ENCODE measurements at places on chromosomes 6 and 20.
A peak's percentile ranks its signal among the peaks of the same experiment; 100 is the strongest.

DNA sequence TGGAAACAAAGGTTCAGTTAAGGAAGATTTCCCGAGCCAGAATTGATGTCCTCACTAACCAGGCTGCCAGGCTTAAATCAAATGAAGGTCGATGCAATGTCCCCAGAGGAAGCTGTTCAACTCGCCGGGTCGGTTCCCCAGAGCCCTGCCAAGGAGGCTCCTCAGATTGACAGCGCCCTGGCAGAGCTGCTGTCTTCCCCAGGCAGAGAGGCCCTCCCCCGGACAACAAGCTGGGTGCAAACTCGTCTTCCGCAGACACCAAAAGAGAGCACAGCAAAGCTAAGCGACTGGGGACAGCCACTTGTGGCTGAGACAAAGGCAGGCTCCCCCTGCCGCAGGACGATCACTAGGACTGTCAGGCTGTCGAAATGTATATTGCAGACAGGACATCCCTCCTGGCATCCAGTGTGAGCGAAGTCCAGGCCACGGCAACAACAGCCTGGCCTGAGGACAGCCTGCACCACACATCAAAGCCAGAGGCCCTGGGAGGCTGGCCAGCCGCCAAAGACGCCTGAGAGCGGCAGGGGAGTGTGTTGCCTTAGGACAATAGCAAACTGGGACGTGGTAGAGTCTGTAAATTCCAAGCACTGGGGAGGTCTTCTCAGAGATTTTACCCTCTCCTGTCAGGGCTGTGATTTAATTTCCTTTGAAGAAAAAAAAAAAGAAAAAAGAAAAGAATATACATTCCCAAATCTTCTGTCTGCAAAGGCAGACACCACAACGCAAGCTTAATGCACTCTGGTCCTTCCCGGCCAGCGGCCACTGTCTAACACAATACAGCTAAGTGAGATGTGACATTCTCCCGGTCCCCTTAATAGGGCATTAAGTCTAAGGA, 99.1 kb downstream of the HIVEP2 start:
- peak; percentile 56 for DNase-seq

DNA sequence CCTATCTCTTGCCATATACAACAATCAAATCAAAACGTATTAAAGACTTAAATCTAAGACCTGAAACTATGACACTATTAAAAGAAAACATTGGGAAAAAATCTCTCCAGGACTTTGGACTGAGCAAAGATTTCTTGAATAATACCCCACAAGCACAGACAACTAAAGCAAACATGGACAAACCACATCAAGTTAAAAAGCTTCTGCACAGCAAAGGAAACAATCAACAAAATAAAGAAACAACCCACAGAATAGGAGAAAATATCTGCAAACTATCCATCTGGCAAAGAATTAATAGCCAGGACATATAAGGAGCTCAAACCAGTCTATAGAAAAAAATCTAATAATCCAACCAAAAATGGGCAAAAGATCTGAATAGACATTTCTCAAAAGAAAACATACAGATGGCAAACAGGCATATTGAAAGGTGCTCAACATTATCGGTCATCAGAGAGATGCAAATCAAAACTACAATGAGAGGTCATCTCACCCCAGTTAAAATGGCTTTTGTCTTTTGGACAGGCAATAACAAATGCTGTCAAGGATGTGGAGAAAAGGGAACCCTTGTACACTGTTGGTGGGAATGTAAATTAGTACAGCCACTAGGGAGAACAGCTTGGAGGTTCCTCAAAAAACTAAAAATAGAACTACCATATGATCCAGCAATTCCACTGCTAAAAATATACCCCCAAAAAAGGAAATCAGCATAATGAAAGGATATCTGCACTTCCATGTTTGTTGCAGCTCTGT, 76.2 kb downstream of the SNX5 start:
- DNase-seq, result no peak

GRCh38 chr6:166500246-166500645, 86.2 kb downstream of the RAMACL start:
- peak; percentile 44 for DNase-seq

DNA sequence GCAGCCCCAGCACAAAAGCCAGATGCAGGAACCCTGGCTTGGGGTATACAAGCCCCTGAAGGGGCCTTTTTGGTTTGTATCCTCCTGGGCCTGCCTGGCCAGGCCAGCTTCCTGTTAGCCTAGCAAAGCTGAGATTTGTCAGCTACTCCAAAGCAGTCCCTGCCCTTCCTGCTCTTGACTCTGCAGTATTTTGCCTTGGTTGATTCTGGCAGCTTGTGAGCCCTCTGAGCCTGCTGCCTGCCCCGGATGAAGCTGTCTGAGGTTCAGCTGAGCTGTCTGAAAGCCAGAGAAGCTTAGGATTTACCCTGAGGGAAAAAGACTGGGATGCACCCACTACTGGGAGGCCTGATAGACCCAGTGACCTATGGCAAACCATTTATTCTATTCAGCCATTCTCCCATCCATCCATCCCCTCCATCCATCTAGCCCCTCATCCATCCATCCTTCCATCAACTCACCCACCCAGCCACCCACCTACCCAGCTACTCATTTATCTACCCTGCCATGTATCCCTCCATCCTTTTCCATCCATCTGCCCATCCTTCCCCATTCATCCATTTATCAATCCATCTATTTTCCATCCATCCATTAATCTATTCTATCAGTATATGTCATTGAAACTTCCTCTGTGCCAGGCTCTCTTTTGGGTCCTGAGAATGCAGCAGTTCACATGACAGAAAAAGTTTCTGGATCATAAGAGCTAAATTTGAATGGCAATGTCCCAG, 307.5 kb downstream of the DHX35 start:
- DNase-seq, result no peak

Measured in C1 segment of cervical spinal cord (tissue), 14 donors.